ENCODE measurements at places on chromosomes 7 and 10.

GRCh38 chr7:27910326-27910725, 170.4 kb downstream of the TAX1BP1 start:
- DNase-seq, result no peak

GRCh38 chr7:111006691-111007090, 84.2 kb upstream of the LRRN3 start:
- no peak for DNase-seq

- DNase-seq, result no peak
Measured at GRCh38 chr7:74013539-74014272, 14.3 kb upstream of the ELN start.

- DNase-seq, result no peak
Measured at GRCh38 chr10:73759512-73760115, 15.4 kb downstream of the SEC24C start.

GRCh38 chr7:128356546-128357216, 4.8 kb downstream of the PRRT4 start:
- no peak for DNase-seq

- no peak for DNase-seq
Measured at GRCh38 chr7:31456646-31457368, 57.1 kb upstream of the ITPRID1 start.

DNA sequence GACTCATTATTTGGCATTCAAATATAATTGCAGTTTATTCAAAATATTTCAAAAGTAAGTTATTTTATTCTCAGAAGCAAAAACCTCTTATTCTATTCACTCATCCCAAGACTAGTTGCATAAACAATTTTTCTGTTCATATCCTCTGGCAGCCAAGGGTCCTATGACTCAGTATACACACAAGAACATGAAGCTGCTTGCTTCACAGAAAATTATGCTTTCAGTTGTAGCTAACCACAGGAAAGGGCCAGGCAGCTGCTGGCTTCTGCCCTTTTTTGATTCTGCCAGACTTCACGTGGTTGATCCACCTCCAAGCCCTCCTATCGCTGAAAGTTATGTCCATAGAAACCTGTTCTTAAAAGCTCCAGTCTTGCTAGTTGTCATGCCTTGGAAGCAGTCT, 108.8 kb downstream of the ABCA13 start:
- DNase-seq, result no peak

DNA sequence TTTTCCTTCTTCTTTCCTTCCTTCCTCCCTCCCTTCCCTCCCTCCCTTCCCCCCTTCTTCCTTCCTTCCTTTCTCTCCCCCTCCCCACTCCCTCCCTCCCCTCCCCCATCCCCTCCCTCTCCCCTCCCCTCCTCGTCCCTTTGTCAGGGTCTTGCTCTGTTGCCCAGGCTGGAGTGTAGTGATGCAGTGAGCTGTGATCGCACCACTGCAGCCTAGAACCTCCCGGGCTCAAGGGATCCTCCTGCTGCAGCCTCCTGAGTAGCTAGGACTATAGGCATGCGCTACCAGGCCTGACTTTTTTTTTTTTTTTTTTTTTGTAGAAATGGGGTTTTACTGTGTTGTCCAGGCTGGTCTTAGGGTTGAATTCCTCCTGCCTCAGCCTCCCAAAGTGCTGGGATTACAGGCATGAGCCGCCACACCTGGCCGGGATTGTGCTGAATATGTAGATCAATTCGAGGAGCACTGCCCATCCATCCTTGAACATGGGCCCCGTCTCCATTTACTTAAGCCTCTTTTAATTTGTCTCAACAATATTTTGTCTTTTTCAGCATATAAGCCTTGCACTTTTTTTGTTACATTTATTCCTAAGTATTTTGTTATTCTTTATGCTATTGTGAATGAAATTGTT, 23.4 kb downstream of the GRIFIN start:
- DNase-seq, result no peak

- DNase-seq, result no peak
Measured at GRCh38 chr7:48182718-48183369, 11.6 kb downstream of the ABCA13 start.

DNA sequence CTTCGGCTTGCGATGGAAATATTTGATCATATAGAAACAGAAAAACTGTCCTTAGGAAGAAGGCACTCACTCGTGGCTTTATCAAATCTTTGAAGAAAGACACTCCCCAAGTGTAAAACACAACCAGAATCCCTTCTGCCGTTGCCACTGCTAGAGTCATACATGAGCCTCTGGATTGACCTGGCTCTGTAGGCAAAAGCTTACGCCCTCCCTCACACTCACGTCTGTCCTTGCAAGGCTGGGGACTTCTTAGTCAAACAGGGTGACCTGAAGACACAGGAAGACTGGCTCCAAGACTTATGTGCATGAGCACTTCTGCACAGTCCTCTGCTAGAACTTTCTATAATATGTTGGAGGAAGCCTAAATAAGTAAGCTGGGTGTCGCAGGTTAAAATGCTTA, 135.4 kb upstream of the MDFIC start:
- no peak for DNase-seq

GRCh38 chr7:29955075-29955792, 34.4 kb downstream of the SCRN1 start:
- no peak for DNase-seq

GRCh38 chr10:31927565-31927883, 1.1 kb downstream of the ARHGAP12 start:
- DNase-seq, result no peak

GRCh38 chr7:6608081-6608480, 7.3 kb upstream of the ZNF853 start:
- DNase-seq, result no peak

GRCh38 chr7:150471886-150472285, 21.5 kb downstream of the GIMAP8 start:
- DNase-seq, result no peak

DNA sequence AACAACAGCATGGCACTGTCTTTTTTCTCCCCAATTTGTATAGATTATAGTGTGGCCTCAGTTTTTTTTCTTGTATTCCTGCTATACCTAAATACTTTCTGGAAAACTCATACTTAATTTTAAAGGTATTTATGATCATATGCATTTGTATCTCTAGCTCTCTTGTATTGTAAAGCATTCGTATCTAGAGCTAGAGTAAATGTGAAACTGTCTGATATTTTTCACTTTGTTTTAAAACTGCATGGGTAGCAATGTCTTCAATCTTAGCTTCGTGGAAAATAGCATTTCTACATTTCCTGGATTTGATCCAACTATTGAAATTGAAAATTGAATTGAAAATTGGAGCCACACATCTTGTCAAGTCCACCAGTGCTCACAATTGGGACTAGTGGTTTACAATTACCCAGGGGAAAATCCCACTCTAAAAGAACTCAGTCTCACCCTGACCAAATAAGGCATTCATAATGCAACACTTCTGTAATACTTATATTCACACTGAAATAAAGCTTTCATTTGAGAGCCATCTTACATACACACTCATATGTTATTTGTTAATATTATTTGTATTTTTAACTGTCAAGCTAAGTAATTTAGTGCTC, 51.3 kb upstream of the KLF6 start:
- DNase-seq, result no peak

GRCh38 chr7:134060874-134061273, 66.3 kb upstream of the LRGUK start:
- DNase-seq, result no peak

GRCh38 chr7:99340659-99341058, 15.0 kb downstream of the ARPC1A start:
- no peak for DNase-seq

DNA sequence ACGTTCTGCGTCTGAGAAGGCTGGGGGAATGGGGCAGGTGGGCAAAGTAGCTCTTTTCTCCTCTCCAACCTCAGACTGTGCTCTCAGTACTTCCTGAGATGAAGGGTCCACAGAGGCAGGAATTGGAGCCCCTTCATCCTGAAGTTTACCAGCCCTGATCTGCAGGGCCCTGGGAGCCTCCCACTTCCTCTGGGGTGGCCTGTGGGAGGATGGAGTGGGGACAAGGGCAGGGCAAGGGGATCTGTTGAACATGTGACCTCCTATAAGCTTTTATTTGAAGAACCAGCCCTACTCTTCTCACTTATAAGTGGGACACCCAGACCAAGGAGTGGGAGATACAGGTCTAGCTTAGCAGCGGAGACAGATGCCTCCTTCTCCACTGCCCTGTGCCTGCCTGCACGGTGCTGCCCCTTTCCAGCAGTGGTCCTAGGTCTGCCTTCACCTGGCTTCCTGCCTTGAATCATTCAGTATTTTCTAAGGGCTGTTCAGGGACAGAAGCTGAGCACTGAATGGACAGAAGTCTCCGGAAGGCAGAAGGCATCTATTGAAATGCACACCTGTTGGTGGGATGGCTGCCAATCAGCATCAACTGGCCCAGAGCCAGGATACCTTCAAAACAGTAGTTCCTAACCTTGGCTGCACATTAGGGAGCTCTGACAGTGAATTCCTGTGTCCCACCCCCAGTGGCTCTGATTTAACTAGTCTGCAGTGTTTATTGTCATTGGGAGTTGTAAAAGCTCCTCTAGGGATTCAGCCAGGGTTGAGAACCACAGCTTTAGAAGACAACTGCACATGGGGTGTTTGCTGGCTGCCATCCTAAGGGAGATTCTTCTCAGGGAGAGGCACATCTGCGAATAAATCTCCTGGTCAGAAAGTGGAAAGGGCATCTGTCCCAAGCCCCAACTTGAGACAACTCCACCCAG, 2.7 kb upstream of the ARHGAP22 start:
- no peak for DNase-seq

DNA sequence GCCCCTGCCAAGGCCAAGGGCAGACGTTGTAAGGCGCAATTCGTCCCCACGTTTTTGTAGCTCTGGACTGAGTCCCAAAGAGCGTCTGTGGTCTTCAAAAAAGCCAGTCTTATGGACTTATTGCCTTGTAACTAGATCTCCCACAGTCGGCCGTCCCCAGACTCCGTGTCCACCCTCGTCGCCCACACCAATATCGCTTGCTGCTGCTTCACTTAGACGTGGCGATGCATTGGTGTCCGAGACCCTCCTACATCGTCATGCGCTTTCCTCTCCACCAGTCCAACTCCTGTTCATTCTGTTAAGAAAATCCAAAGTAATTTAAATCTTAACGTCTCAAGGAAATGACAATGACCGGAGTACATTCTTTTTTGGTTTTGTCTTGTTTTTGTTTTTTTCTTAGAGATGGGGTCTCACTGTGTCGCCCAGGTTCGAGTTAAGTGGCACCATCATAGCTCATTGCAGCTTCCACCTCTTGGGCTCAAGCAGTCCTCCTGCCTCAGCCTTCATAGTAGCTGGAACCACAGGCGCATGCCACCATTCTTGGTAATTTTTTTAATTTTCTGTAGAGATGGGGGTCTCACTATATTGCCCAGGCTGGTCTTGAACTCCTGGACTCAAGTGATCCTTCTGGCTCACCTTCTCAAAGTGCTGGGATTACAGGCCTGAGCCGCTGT, 851 bp downstream of the KIFBP start:
- no peak for DNase-seq

DNA sequence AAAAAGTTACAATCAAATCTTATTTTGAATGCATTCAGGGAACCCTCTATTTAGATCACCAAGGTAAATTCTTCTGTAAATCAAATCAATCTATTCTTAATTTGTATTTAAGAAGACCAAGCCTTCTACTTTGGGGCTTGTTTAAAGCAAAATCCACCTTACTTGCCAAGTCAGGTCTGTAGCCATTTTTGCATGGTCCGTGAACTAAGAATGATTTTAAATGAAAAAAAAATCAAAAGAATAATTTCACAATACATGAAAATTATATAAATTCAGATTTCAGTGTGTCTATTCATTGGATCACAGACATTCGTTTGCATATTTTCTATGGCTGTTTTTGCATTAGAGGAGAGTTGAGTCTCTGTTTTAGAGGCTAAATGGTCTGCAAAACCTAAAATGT, 59.4 kb downstream of the SYPL1 start:
- no peak for DNase-seq

- no peak for DNase-seq
Measured at GRCh38 chr7:94022550-94022949, 18.4 kb upstream of the BET1 start.

- DNase-seq, result no peak
Measured at GRCh38 chr10:58475322-58476277, 37.1 kb upstream of the BICC1 start.

DNA sequence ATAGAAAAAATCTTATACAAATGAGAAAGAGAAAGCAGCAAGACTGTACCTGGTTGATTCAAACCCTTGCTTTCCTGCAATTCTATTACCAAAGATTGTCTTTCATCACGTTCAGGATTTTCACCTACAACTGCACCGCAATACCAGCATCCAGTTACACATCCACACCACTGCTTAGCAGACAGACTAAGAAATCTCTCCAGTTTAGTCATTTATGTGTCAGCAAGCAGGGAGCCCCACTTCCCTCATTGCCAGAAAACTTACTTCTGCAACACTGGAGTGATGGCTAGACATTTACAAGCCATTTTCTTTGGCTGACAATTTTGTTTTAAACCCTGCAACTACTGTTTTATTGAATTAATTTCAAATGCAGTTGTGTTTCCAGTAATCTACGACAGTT, 359.6 kb upstream of the MEOX2 start:
- no peak for DNase-seq

DNA sequence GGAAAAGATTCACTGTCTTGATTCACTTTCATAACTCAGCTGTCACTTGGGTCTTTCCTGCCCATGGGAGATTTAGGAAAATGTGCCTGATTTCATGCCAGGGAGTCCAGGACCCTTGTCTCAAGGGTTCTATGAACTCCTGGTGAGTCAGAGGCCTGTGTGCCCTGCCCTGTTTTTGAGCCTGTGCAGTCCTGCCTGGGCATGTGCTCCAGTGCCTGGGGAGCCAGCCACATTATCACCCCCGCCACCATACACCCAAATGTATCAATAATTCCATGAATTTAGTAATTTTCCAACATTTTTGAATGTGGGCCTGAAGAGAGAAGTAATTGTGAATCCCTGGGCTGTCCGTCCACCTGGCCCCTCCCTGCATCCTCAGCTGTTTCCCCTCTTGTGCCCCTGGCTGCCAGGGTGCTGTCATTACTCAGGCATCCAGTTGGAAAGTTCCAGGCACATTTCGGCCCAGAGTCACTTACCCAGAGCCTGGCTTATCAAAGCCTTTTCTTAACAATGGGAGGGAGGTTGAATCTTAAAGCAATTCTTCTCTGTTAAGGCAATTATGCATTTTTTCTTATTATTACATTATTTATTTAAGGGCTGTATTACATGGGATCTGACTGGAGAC, 287.8 kb upstream of the CDC14C start:
- no peak for DNase-seq

DNA sequence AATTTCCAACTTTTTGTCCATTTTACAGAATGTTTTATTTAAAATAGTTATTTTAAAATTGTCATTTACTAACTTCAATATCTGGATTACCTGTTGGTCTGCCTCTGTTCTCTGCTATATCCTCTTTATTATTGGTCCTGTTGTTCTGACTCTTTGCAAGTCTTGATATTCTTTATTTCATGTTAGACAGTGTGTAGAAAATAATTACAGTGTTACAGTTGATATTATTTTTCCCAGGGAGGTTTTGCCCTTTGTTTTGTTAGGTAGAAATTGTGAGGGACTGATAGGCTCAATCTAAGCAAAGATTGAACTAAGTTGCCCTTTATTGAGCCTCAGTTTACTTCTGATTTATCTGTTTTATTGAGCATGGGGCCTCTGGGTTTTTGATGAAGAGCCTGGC, 49.4 kb upstream of the CADPS2 start:
- DNase-seq, result no peak

GRCh38 chr10:6766131-6766801, 186.2 kb upstream of the PRKCQ start:
- DNase-seq, result no peak

- DNase-seq, result no peak
Measured at GRCh38 chr10:12703813-12704212, 297.7 kb downstream of the CCDC3 start.

GRCh38 chr10:118332236-118332635, 9.9 kb downstream of the FAM204A start:
- no peak for DNase-seq

GRCh38 chr7:106916679-106917078, 51.6 kb downstream of the PIK3CG start:
- no peak for DNase-seq

Measured in GM12891 (cell line).